ENCODE measurements at places on chromosomes 4 and X.

GRCh38 chr4:67918428-67918827, 34.6 kb upstream of the TMPRSS11D start:
- DNase-seq = no peak

DNA sequence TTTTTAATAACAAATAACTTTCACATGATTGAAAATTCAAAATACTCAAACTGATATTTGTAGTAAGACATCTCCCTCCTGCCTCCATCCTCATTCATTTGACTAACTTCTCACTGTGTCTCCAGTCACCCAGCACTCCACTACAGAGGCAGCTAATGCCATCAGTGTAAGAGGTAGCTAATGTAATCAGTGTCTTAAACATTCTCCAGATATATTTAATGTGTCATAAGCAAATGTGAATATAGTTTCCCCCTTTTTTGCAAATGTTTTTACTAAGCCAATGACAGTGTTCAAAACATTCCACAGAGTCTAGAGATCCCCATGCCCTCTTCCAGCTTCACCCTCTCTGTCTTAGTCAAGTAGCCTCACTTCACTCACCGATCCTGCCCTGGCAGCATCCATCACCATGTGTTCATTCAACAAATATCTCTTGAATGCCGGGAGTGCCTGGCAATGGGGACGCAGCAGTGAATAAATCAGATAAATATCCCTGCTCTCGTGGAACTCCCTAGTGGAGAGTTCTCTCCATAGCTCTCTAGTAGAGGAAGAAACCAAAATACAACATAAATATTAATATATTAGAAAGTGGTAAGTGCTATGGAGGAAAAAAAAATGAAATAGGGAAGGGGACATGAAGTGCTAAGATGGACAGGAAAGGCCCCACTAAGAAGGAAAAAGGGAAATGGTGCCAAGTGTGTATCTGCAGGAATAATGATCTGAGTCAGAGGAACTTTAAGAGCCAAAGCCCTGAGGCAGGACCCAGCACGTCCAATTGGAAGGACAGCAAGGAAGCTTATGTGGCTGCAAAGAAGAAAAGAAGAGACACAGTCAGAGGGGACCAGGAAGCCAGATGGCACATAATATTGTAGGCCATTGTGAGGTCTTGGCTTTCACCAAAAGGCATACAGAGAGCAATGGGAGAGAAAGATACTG, 18.7 kb downstream of the SCFD2 start:
- no peak for DNase-seq

DNA sequence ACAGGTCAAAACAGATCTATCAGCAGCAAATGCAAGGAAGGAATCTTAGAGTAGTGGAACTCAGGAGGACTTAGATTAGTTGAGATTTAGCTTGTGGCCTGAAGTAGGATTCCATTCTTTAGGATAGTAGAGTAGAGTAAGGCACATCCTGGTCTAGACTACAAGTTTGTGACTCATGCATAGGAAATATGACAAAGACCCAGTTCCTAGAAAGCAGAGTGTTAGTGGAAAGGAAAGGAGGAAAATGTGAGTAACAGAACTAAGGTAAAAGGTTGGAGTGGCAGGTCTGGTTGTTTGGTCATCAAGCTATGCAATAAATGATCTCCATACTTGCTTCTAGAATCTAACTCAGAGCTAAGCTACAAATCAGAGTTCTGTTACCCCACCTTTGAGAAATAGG, 595.0 kb downstream of the ACTRT1 start:
- DNase-seq = no peak

DNA sequence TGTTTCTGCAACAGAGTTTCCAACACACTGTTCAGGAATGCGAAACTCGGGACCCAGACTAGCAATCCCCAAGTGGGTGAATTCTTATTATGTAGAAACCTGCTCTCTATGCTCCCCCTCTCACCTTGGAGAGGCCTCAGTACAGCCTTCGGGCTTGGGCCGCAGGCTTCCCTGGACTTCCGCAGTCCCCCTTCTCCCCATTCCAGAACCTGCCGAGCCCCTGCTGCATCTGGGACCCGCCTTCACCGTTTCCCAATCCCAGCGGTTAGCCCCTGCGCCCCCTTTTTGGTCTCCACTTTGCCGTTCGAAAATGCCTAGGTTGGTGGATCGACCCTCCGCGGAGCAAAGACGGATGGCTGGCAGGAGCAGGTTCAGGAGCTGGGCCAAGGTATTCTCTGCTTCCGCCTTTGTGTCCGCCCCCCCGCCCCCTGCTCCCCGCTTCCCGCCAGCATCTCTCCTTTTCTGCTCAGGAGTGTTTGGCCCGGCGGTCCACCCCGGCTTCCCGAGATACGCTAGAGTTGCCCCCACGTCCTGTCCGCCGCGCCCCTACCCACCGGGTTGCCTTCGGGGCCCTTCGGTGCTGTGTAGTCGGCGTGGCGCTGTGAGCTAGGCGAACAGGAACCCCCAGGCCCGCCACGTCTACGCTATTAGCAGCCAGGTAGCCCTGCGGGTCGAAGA, 11.5 kb downstream of the HAND2 start:
- no peak for DNase-seq

GRCh38 chrX:9315086-9315485, 149.8 kb upstream of the TBL1X start:
- DNase-seq = no peak

DNA sequence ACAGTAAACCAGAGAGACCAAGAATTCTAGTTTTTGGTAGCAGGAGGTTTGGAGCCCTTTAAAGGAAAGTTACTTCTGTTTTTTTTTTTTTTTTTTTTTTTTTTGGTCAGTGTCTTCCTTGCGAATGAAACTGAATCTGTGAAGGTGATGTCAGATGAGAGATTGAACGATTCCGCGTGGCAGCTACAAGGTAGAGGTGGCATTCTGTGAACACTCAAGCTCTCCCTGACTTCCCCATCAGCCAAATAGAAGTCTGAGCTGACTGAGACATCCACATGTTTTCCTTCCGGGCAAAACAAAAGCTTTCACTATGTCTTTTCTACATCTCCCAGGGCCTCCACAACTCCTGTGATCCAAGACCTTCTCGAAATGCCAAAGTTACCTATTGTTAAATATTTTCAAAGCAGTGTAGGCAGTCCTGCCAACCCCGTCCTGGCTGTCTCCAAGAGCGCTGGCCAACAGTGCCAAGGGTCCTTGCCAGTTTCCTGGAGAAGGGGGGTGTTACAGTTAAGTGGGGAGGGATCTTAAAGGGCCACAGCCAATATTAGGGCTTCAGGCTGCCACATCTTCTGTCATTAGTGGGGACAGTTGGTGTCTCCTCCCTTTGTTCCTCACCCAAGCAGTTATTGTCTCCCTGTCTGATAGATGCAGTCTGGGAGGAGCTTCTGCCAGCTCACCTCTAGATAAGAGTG, 102.9 kb upstream of the SLC34A2 start:
- no peak for DNase-seq

DNA sequence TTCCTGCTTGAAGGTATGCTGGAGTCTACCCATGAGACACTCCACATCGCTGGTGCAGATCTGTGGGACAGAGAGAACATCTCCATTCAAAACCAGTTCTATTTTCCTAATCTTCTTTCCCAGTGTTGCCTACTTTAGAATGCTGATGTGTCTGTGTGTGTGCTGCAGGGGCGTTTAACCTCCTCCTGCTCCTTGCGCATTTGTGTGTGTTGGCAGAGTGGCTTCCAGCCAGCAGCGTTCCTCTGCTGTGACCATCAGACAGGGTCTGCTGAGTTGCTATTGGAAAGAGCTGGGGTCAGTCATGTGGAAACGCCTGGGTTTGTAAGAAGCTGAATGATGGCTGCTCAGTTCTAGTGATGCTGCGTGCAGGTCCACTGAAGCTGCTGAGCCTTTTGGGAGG, 223.6 kb downstream of the RBMX2 start:
- DNase-seq = no peak

- DNase-seq = no peak
These were observed 54.1 kb upstream of the VEGFD start for GRCh38 chrX:15438332-15438731.

DNA sequence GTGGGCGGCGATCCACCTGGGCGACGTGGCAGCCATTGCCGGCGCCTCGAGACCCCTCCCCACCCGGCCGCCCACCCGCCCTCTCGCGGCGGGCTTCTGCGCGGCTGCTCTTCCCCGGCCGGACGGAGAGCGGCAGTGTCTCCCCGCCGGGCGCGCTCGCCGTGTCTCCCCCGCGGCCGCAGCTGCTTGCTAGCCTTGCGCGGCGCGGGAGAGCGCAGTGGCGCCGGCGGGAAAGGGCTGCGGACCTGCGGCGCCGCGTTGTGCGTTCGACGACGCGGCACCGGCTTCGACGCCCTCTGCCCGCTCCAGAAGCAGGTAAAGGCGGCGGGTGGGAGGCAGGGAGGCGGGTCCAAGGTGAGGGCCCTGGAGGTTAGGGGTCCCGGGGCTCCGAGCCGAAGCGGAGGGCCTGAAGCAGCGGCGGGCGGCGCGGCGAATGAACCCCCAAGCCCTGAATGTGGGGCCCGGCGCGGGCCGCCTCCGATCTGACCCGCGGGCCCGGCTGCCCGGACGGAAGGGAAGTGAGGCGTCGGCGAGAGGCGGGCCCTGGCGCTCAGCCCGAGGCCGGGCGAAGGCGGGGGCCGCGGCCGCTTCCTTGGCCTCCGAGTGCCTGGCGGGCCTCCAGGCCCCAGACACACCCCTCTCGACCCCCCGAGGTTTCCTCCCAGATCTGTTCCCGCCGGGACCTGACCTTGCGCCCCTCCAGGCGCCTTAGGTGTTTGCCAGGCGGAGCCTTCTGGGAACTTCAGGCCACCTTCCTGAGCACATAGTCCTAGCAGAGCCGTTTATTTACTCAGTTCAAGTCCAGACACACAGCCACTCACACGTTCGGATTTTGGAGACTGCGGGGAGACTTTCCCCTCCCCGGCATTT, at the start of gene N4BP2:
N4BP2 (plus strand) TSS at position 135 of the 870 bp plus-strand sequence. CDS start 40,491 bp downstream, outside the sequence.
- peak; percentile 73 for DNase-seq

- peak; percentile 78 for DNase-seq
These were observed at the start of gene TMEM185A for GRCh38 chrX:149631234-149632165. TMEM185A (minus strand) TSS chrX:149631792; CDS start chrX:149631580, 212 bp downstream.

DNA sequence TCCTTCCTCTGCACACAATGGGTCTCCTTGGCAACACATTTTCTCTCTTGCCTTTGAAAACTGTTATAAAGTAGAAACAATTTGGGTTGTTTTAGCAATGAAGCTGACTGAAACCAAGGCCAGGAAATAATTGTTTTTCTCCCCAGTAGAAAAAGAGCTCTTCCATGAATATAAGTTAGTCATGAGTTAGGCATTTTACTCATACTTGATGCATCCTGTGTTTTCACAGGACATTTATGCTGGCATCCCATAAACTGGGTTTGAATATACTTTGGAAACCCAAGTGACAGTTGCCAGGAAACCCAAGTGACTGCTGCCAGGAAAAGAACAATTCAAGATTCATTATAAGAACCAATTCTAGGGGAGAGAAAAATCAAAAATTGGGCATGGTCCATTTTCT, 128.6 kb upstream of the NPY2R start:
- DNase-seq = no peak

DNA sequence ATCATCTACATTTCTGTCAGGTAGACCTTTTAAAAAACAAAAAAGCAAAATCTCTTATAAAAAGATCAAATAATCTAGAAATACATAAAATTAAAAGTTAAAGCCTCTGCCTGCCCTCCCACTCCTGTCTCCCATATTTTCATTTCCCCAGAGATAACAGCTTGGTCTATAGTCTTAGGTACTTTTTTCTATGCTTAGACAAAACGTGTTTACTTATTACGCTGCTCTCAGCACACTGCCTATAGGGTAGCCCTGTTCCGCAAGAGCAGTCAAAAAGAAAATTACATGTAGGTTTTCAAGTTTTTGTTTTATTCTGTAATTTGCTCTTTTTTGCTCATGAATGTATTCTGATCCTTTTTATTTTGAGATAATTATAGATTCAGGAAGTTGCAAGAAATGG, 73.3 kb downstream of the TAF1 start:
- DNase-seq = no peak

DNA sequence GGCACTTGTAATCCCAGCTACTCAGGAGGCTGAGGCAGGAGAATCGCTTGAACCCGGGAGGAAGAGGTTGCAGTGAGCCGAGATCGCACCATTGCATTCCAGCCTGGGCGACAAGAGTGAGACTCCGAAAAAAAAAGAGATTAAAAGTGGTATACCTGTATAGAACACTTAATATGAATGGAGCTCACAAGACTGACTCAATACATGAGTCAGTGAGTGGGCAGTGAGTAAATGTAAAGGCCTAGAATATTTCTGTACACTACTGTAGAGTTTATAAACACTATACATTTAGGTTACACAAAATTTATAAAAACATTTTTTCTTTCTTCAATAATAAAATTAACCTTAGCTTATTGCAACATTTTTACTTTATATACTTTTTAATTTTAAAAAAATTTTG, 93.8 kb downstream of the CENPC start:
- DNase-seq = no peak

- no peak for DNase-seq
These were observed 55.4 kb downstream of the C4orf51 start for GRCh38 chr4:145735347-145735675.
